NCI-H460 (cell line): ENCODE measurements at places on chromosomes 5 and 9. TPM values are rescaled to one million over a fixed set of nuclear protein-coding genes. Genes with fewer than 3 reads are reported as not detected.

SLC36A2 gene
- total RNA-seq: not detected in 2 replicates

ZNF883 gene
- total RNA-seq: not detected in 2 replicates

TTC23L gene
- total RNA-seq: 0.12 TPM in 1 of 2 replicates, not detected in the other

DIPK1B gene
- 14.1 and 14.4 TPM in 2 replicates for total RNA-seq

CLIC3 gene
- total RNA-seq: 0.17 TPM in 1 of 2 replicates, not detected in the other

CAMLG gene
- total RNA-seq: 33.8 and 39.0 TPM in 2 replicates

CD274 gene
- 91.1 and 98.4 TPM in 2 replicates for total RNA-seq

CCDC192 gene
- not detected in 2 replicates for total RNA-seq

COL27A1 gene
- total RNA-seq: 1.2 and 2.8 TPM in 2 replicates

KCNN2 gene
- 0.23 TPM in 1 of 2 replicates, not detected in the other for total RNA-seq

CTSV gene
- total RNA-seq: 2.2 and 2.8 TPM in 2 replicates

SPINK7 gene
- not detected in 2 replicates for total RNA-seq

PTGES gene
- 25.9 and 27.4 TPM in 2 replicates for total RNA-seq

DMAC1 gene
- total RNA-seq: 13.8 and 16.5 TPM in 2 replicates

GRIA1 gene
- total RNA-seq: not detected in 2 replicates

ZDHHC11 gene
- 6.9 and 8.9 TPM in 2 replicates for total RNA-seq

TAF11L5 gene
- total RNA-seq: not detected in 2 replicates

TAF11L6 gene
- total RNA-seq: not detected in 2 replicates

IRX1 gene
- total RNA-seq: not detected in 2 replicates

ENTPD8 gene
- total RNA-seq: not detected in 2 replicates

STPG3 gene
- not detected in 2 replicates for total RNA-seq

OR1J4 gene
- not detected in 2 replicates for total RNA-seq

OBP2B gene
- total RNA-seq: not detected in 2 replicates

PCDHGC5 gene
- 0.30 TPM in 1 of 2 replicates, not detected in the other for total RNA-seq

IL33 gene
- not detected in 2 replicates for total RNA-seq

FAT2 gene
- not detected in 2 replicates for total RNA-seq

OMD gene
- not detected in 2 replicates for total RNA-seq

BHMT2 gene
- not detected in 2 replicates for total RNA-seq

TMEM8B gene
- 1.2 and 1.4 TPM in 2 replicates for total RNA-seq

TMC1 gene
- total RNA-seq: not detected in 2 replicates

RRAGA gene
- 22.3 and 27.8 TPM in 2 replicates for total RNA-seq

OR1J2 gene
- total RNA-seq: 0.22 TPM in 1 of 2 replicates, not detected in the other

PCDHB16 gene
- total RNA-seq: 0.32 and 0.69 TPM in 2 replicates

CCDC180 gene
- total RNA-seq: 0.32 and 1.9 TPM in 2 replicates

LCN15 gene
- total RNA-seq: not detected in 2 replicates

RGP1 gene
- total RNA-seq: 13.0 and 15.0 TPM in 2 replicates

EXOSC3 gene
- total RNA-seq: 55.5 and 55.6 TPM in 2 replicates

TMEFF1 gene
- 0.42 and 1.5 TPM in 2 replicates for total RNA-seq

PRSS3 gene
- total RNA-seq: not detected in 2 replicates

CCNI2 gene
- not detected in 2 replicates for total RNA-seq

WNT8A gene
- not detected in 2 replicates for total RNA-seq

HTR4 gene
- not detected in 2 replicates for total RNA-seq

TNC gene
- not detected in 2 replicates for total RNA-seq

GABRA1 gene
- not detected in 2 replicates for total RNA-seq

SOX30 gene
- not detected in 2 replicates for total RNA-seq

C9orf50 gene
- 0.20 TPM in 1 of 2 replicates, not detected in the other for total RNA-seq

SYK gene
- total RNA-seq: 0.02 TPM in 1 of 2 replicates, not detected in the other

KCNV2 gene
- total RNA-seq: not detected in 2 replicates

PDE6A gene
- 0.02 TPM in 1 of 2 replicates, not detected in the other for total RNA-seq

CDC25C gene
- total RNA-seq: 21.5 and 24.3 TPM in 2 replicates

SLC34A3 gene
- total RNA-seq: not detected in 2 replicates

NFX1 gene
- 17.8 and 21.0 TPM in 2 replicates for total RNA-seq

PRRC2B gene
- 77.5 and 83.8 TPM in 2 replicates for total RNA-seq

PCDHGC4 gene
- 0.12 TPM in 2 replicates for total RNA-seq
